Right kidney (tissue), 9 donors: ENCODE measurements at places on chromosomes 12 and 14.
A peak's percentile ranks its signal among the peaks of the same experiment; 100 is the strongest.

GRCh38 chr14:101823066-101823465, 61.6 kb downstream of the PPP2R5C start:
- no peak for DNase-seq

GRCh38 chr12:7144414-7145120, 14.4 kb downstream of the CLSTN3 start:
- DNase-seq = no peak

- DNase-seq = peak; percentile 58
Measured at GRCh38 chr14:51653079-51653774, 1.5 kb downstream of the FRMD6 start.

GRCh38 chr12:12725956-12726554, 8.9 kb downstream of the CDKN1B start:
- no peak for DNase-seq

DNA sequence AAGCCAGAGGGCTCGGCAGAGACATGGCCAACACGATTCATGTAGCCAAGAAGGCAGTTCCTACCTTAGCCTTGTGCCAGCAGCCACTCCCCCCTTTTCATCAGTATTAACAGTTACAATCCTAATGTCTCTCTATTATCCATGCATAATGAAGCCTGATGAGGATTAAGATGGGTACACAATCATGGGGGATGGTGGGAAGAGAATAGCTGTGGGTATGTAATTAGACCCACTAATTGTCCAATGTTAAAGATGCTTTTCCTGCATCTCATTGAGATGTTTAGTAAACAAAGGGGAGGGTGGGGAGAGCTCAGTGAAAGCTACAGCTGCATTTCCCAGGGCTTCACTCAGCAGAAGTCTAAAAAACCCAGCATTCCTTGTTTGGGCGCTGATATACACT, 70.4 kb upstream of the CMKLR1 start:
- DNase-seq = no peak

GRCh38 chr14:45810152-45810872, 557.3 kb upstream of the MIS18BP1 start:
- peak; percentile 12 for DNase-seq

- DNase-seq = no peak
Measured at GRCh38 chr12:3550839-3551238, 59.8 kb downstream of the PRMT8 start.

DNA sequence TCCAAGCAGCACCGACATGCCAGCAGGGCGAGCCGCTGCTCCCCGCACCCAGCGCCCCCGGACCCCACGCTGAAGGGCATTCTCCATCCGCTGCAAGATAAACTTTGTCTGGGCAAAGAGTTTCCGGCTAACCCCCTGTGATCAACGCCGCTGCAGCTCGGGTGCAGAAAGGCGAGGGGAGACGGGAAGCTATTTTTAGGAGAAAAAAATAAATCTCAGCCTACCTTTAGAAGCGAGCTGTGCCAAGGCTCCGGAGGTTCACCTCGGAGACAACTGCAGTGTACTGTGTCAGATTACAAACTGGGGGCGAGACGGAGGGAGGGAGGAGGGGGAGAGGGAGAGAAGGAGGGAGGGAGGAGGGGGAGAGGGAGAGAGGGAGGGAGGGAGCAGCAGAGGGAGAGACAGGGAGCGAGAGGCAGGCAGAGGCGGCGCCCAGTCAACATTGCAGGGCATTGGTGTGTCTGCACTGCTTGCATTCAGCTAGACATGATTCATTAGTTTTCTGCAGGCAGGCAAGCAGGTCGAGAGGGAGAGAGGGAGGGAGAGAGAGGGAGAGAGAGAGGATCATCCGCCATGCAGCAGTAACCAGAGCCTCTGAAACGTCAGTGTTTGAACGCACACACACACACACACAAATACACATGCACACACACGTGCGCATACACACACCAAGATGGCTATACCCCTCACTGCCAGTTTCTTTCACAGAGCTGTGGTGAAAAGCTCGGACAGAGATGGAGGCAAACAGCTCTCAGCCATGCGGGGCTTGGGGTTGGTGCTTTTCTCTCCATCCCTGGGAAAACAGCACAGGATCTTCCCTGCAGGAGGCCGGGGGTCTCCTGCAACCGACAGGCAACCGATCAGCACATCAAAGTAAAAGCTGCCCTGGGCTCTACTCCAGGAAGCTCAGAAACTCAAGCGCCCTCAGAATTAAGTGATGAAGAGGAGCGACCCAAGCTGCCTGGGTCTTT, at the start of gene RIMBP2:
Gene RIMBP2, minus strand, starts transcription at position 302 of the 971 bp plus-strand sequence. CDS start 237,286 bp downstream, outside the sequence.
- DNase-seq = peak; percentile 78

GRCh38 chr12:48002414-48002730, 1.9 kb downstream of the COL2A1 start:
- DNase-seq = no peak

GRCh38 chr14:76024211-76024907, 38.8 kb downstream of the IFT43 start:
- no peak for DNase-seq

DNA sequence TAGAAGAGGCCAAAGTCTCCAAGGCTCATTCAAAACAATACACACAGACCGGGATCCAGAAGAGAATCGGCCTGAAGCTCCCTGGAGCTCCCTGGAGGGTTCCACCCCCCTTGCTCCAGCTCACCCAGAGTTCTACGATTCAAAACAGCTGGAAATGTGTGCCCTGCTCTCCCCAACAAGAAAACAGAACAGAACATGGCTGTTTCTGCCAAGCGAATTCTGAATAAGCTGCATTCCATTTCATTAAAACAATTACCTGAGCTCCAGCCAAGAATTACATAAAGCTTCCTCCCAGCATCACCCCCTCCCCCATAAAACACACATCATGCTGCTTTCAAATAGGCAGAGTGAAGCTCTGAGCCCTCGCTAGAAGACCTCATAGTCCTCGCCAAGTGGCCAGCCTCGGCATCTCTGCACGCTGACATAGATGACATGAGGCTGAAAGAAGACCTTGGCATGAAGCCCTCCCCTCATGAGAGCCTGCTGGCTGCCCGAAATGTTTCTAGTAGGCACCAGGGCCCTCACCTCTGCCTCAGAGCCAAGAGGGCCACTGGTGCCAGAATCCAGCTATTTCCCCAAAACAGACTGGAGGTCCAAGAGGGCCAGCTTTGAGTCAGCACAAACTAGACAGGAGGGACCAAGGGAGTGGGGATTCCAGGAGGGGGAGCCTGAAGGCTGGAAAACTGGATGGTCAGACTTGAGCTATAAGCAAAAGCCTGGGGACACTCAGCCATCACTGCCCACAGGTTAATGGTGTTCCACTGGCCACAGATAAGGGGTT, 8.3 kb downstream of the PXN start:
- DNase-seq = no peak
